Activated naive CD4-positive, alpha-beta T cell treated with anti-CD3 and anti-CD28 coated beads, Interleukin-2, amount 50 U/mL, for 72 hours (primary cell): ENCODE measurements at places on chromosomes 7 and 10. TPM values are rescaled to one million over a fixed set of nuclear protein-coding genes. Genes with fewer than 3 reads are reported as not detected.

GRCh38 chr10:88853155-88853881, 1.7 kb upstream of the ANKRD22 start:
- no peak for DNase-seq

GRCh38 chr7:89104748-89105685, 309.5 kb upstream of the TEX47 start:
- DNase-seq: no peak

- DNase-seq: no peak
Observed at GRCh38 chr10:15124190-15124589, 27.0 kb downstream of the RPP38 start.

GRCh38 chr10:124385627-124386185, 33.0 kb downstream of the OAT start:
- DNase-seq: no peak

DNA sequence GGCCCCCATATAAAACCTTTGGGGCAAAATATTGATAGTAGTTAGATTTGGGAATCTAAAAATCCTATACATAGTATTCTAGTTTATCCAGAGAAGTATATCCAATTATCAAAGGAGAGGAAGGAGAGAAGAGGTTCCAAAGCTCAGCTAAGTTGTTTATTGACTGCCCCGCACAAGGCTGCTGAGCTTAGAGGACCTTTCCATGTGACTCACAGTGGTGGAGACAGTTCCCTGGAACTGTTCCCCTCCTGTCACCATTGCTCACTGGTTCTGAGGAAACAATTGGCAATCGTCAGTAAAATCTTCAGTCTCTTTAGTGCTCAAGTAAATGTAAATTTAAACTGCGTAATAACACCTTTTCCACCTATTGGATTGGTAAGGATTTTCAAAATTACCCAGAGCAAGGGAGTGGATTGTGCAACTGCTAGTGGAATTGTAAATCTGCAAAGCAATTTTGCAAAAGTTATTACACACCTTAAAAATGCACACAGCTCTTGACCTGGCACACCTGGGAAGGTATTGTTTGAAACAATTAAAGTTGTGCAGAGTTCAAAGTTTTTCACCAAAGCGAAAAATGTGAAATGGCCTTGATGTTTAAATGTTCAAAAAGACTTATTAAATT, 63.1 kb downstream of the EEPD1 start:
- DNase-seq: no peak

- DNase-seq: no peak
Observed at GRCh38 chr10:30742471-30742870, 112.9 kb upstream of the LYZL2 start.

DNA sequence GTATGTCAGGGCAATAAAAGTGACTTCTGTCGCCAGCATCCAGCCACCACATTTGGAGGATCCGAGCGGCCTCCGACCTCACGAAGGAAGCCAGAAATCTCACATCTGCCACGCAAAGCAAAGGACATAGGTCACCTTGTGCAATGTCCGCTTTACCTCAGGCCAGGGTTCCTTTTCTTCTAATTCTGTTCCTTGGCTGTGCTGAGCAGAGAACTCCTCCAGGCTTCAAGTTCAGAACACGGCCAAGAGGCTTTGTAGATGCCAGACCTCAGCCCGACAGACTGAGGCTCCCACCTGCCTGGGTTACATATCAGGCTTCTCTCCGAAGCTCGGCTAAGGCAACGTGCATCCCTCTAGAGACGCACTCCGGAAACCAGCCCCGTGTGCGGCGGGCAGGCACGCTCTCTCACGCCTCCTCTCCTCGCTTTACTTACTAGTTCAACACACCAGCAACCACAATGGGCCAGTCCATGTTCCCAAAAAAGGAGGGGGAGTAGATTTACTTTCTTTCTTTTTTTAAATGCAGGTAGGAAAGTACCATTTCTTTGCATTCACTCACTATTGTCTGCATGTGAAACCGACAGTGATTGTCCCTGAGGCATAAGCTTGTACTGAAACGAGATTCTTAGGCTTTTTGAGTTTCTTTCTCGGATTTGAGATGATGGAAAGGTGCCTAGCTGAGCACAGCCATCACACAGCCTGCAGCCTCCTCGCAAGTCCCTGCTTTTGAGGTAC, 122.4 kb upstream of the AFAP1L2 start:
- DNase-seq: peak; percentile 85

GRCh38 chr7:111758332-111758731, 196.0 kb upstream of the IMMP2L start:
- DNase-seq: no peak

GRCh38 chr7:155566011-155566836, 19.9 kb upstream of the CNPY1 start:
- no peak for DNase-seq

- DNase-seq: no peak
Observed at GRCh38 chr7:140646931-140647647, 6.5 kb upstream of the DENND2A start.

DNA sequence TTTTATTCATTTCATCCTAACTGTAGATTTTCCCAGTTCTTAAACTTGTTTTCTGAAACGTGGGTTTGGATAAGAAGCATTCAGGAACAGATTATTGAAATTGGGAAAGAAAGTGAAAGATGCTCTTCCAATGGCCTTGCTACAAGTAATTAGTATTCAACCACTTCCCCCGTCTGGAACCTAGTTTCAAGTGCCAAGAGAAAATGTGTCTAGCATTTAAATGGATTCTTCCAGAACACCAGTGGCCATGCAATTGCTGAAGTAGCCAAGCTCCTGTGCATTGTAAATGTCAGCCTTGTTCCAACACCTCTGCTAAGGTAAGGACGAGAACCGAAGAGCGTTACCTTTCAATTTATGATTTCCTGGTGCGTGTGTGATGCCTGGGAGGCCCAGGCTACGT, 68.2 kb downstream of the PFKFB3 start:
- DNase-seq: no peak

DNA sequence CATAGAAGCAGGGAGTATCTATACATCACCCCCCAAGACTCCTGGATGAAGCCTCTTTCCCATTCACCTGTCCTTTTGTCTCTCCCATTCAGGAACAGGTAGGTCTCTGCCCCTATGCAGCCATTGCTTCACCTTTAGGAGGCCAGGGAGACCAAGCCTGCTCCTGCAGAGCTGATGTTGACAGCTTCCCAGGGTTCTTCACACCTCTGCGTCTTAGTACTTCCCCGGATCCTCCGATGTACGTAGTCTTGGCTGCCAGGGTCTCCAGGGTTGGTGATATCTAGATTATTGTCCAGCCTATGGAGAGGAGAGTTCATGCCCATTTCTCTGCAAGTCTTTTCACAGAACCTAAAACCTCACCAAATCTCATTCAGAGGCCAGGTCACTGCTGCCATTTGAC, 365.7 kb upstream of the KLF6 start:
- DNase-seq: no peak

GRCh38 chr10:92571649-92572048, 2.2 kb downstream of the IDE start:
- no peak for DNase-seq

DNA sequence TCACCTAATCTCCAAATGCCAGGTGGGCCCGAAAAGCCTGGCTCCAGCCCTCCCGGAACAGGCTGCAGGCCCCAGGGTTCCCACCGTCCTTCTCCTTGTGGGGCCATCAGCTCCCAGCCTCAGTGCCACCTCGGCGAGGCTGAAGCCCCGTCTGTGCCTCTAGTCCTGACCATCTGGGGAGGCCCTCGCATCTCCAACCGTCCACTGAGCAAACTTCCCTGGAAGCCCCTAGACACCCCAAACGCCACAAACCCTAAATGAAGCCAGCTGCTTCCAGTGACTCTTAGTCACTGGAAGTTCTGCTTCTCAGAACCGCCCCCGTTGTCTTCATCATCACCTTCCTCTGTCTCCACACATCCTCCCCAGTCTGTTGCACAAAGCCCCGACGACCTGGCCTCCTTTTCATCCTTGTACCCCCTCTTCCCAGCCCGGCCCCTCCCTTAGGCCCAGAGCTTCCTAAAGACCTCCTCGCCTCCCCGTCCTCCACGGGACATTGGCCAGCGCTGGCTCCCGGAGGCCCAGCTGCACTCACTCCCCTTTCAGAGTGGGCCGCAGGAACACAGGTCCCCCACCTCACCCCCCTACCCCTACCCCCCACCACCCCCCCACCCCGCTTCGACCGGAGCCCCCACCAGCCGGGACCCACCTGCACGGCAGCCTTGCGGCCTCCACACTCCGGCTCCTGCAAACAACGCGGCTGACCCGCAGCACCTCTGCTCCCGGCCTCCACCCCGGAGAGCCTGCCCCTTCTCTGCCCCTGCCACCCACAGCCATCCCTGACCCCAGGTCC, 1.1 kb upstream of the DIP2C start:
- DNase-seq: no peak

GRCh38 chr7:116446212-116446855, 53.2 kb upstream of the CAV2 start:
- DNase-seq: no peak

GRCh38 chr10:108902619-108903285, 1020.6 kb downstream of the XPNPEP1 start:
- DNase-seq: no peak

DNA sequence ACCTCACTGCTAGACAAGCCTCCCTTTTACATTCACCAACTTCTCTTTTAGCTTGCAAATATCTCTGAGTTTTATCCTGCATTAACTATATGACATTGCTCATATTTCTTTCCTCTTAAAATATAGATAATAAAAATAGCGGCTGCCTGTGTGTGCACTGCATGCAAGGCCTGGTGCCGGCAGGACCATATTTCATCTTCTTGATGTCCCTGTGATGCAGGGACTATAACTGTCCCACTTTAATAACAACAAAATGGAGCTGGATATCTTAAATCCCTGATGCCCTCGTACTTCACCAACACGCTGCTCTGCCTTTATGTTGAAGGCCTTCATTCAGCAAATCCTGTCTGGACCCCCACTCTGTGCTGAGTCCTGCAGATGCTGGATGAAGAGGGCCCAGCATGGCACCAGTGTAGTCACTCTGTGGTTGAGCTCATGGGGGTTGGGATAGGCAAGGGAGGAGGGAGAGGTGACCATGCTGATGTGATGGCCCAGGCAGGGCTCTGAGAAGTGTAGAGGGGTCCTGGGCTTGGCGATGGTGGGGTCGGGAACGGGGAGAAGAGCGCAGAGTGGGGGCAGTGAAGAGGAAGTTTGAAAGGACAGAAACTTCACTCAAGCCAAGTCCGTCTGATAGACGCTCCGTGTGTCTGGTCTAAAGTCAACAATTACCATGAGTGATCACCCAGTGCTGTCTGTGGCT, 40.4 kb downstream of the C10orf90 start:
- no peak for DNase-seq

DNA sequence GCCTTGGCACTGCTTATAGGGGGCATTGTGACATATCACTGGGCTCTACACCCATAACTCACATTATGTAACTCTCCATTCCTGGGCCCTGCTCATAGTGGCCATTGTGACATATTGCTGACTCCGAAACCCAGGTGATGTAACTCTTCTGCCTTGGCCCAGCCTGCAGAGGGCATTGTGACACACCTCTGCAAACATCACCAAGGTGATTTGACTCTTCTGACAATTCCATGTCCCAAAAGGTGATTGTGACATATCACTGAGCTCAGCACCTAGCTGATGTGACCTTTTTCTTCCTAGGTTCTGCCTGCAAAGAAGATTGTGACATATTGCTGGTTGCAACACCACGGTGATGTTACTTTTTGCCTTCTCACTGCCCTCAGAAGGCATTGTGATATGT, 36.5 kb upstream of the ZNF680 start:
- DNase-seq: no peak

DNA sequence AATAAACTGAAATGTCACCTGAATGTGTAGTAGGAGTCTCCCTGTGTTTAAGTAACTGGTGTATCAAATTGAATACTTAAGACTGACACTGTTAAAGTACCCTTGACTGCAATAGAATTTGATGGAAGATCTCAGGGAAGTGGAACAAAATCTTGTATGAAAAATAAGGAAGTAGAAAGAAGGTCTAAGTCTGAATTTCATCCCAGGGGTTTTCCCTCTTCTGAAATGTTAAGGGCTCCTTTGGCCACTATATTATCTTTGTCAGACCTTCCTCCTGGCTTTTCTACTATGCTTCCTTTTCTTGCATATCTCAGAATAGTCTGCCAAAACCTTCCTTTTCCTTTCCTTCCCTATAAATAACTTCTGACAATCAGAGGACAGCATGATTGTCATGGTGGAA, 59.6 kb downstream of the BLNK start:
- DNase-seq: no peak

TSPAN13 gene
- 1.2 TPM for total RNA-seq

UTF1 gene
- total RNA-seq: not detected

NXPH1 gene
- not detected for total RNA-seq

MEST gene
- total RNA-seq: 1.9 TPM

PNLIP gene
- total RNA-seq: not detected

SPDYE1 gene
- not detected for total RNA-seq

SPDYE9 gene
- not detected for total RNA-seq

EPHA1 gene
- 2.4 TPM for total RNA-seq

STEAP1B gene
- total RNA-seq: not detected

ATG9B gene
- 14.9 TPM for total RNA-seq

HKDC1 gene
- 0.41 TPM for total RNA-seq
